ENCODE measurements at places on chromosomes 5 and 9. TPM values are rescaled to one million over a fixed set of nuclear protein-coding genes. Genes with fewer than 3 reads are reported as not detected.

GLRA1 gene
- not detected for total RNA-seq

ZNF366 gene
- total RNA-seq, result not detected

KCNIP1 gene
- total RNA-seq, result not detected

SPATA31D4 gene
- not detected for total RNA-seq

PLPP7 gene
- 8.2 TPM for total RNA-seq

LCNL1 gene
- 3.3 TPM for total RNA-seq

SLC6A19 gene
- total RNA-seq, result not detected

NUTM2G gene
- not detected for total RNA-seq

F12 gene
- total RNA-seq, result under 0.01 TPM

ADAMTS12 gene
- total RNA-seq, result 10.7 TPM

OR1Q1 gene
- total RNA-seq, result not detected

SPATA31C1 gene
- total RNA-seq, result not detected

FAM81B gene
- not detected for total RNA-seq

CCDC127 gene
- total RNA-seq, result 7.4 TPM

INSYN2B gene
- 3.6 TPM for total RNA-seq

IRX2 gene
- total RNA-seq, result 0.33 TPM

ACSL6 gene
- total RNA-seq, result 0.26 TPM

NDFIP1 gene
- total RNA-seq, result 67.4 TPM

TAS2R1 gene
- total RNA-seq, result not detected

CARD6 gene
- 12.7 TPM for total RNA-seq

AK3 gene
- 90.3 TPM for total RNA-seq

CDKN2B gene
- total RNA-seq, result 44.9 TPM

SPINK6 gene
- total RNA-seq, result not detected

SURF1 gene
- total RNA-seq, result 27.9 TPM

ALDH1A1 gene
- 45.2 TPM for total RNA-seq

BASP1 gene
- total RNA-seq, result 186 TPM

All from fibroblast of lung (primary cell).